Naive thymus-derived CD8-positive, alpha-beta T cell (primary cell): ENCODE measurements at places on chromosomes 1 and 21.
A peak's percentile ranks its signal among the peaks of the same experiment; 100 is the strongest.

DNA sequence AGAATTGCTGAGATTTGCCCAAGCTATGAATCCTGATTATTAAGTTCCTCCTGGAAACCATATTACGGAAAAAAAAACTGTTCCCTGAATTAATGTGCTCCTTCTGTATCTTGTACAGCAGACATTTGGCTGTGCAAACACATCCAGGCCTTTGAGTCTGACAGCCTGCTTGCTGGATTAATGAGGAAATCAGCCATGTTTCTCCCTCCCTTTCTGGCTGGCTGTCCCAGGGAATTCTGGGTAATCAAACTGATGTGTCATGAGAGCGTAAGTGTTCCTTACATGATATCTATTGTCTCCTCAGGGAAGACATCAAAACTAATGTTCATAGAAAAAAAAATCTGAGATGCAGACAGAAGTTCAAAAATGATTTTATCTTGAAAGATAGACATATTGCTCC, 18.8 kb downstream of the PGBD5 start:
- peaks cover 14% of the 10 kb centered on the region for H3K27me3 ChIP-seq
- DNase-seq, result no peak
- H3K36me3 ChIP-seq, result no peaks in the 10 kb centered on the region
- no peak overlapping the region for H3K4me3 ChIP-seq

- H3K4me1 ChIP-seq, result no peaks in the 10 kb centered on the region
- no peak overlapping the region for H3K27ac ChIP-seq
- no peaks in the 10 kb centered on the region for H3K36me3 ChIP-seq
- no peak overlapping the region for H3K4me3 ChIP-seq
Observed at GRCh38 chr1:110308247-110308646, 30.9 kb upstream of the RBM15 start.

- no peak for DNase-seq
- peak overlapping the region; percentile 62 for H3K4me3 ChIP-seq
- H3K27ac ChIP-seq, result peak overlapping the region; percentile 92
- H3K36me3 ChIP-seq, result peaks cover 84% of the 10 kb centered on the region
- H3K4me1 ChIP-seq, result peaks cover 63% of the 10 kb centered on the region
- no peaks in the 10 kb centered on the region for H3K27me3 ChIP-seq
Observed at GRCh38 chr1:167501515-167502191, 16.7 kb downstream of the CD247 start.

DNA sequence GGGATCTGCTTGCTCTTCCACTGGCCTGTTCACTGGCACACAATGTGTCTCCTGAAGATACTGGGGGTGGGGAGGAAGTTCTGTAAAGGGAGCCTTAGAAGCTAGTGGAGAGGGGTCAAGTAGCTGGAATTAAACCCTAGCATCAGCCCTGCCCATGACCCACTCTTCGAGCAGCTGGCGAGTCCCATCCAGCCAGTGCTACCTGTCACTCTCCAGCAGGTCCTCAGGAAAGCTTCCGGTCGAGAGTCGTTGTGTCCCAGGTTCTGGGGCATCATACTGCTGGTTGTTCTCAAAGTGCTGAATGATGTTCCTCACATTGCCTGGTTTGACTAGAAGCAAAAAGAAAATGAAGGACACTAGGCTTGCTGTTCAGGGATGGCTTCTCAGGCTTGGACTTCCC, 30.9 kb downstream of the LRRC71 start:
- peaks cover 45% of the 10 kb centered on the region for H3K36me3 ChIP-seq
- peaks cover 2% of the 10 kb centered on the region for H3K27me3 ChIP-seq
- H3K27ac ChIP-seq, result no peak overlapping the region
- DNase-seq, result no peak

- no peak for DNase-seq
- H3K27me3 ChIP-seq, result peaks cover 7% of the 10 kb centered on the region
- H3K4me1 ChIP-seq, result no peaks in the 10 kb centered on the region
- H3K36me3 ChIP-seq, result no peaks in the 10 kb centered on the region
- H3K4me3 ChIP-seq, result no peak overlapping the region
Observed at GRCh38 chr1:215637041-215637573, 70.0 kb downstream of the KCTD3 start.

DNA sequence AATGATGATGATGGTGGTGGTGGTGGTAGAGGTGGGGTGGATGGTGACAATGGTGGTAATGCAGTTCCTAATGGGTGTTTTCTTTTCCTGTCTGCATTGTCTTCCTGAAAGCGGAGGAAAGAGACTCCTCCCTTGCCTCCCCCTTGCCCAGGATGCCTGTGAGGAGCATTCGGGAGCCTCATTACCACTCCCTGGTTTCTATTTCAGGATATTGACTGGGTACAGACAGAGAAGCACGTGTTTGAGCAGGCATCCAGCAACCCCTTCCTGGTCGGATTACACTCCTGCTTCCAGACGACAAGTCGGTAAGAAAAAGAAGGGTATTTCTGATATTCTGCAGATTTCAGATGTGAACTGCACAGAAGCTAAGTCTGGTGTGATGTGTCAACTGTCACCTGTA, 38.8 kb downstream of the FAAP20 start:
- peaks cover 46% of the 10 kb centered on the region for H3K4me1 ChIP-seq
- no peaks in the 10 kb centered on the region for H3K27me3 ChIP-seq
- no peak overlapping the region for H3K4me3 ChIP-seq
- H3K27ac ChIP-seq, result no peak overlapping the region
- peaks cover 40% of the 10 kb centered on the region for H3K36me3 ChIP-seq
- DNase-seq, result no peak

- H3K27me3 ChIP-seq, result no peaks in the 10 kb centered on the region
- H3K27ac ChIP-seq, result peak overlapping the region; percentile 34
- H3K4me3 ChIP-seq, result no peak overlapping the region
- peaks cover 14% of the 10 kb centered on the region for H3K4me1 ChIP-seq
- no peak for DNase-seq
Observed at GRCh38 chr1:111679541-111679940, 59.7 kb downstream of the INKA2 start.

DNA sequence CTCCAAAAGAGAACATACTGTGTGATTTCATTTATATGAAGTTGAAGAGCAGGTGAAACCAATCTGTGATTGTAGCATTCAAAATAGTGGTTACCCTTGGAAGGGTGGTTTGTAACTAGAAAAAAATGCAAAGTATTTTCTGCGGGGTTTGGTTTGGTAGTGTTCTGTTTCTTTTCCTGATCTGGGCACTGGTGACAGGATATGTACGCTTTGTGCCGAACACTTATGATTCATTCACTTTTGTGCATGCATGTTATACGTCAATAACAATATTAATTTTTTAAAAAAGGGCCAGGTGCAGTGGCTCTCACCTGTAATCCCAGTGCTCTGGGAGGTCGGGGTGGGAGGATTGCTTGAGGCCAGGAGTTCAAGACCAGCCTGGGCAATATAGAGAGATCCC, 63.8 kb downstream of the CD34 start:
- no peak overlapping the region for H3K27ac ChIP-seq
- DNase-seq, result no peak
- H3K4me1 ChIP-seq, result peaks cover 92% of the 10 kb centered on the region
- H3K4me3 ChIP-seq, result no peak overlapping the region

GRCh38 chr1:36760081-36760480, 274.2 kb downstream of the GRIK3 start:
- H3K4me1 ChIP-seq, result no peaks in the 10 kb centered on the region
- no peaks in the 10 kb centered on the region for H3K27me3 ChIP-seq
- no peaks in the 10 kb centered on the region for H3K36me3 ChIP-seq
- no peak overlapping the region for H3K4me3 ChIP-seq
- H3K27ac ChIP-seq, result peak overlapping the region; percentile 28
- no peak for DNase-seq

DNA sequence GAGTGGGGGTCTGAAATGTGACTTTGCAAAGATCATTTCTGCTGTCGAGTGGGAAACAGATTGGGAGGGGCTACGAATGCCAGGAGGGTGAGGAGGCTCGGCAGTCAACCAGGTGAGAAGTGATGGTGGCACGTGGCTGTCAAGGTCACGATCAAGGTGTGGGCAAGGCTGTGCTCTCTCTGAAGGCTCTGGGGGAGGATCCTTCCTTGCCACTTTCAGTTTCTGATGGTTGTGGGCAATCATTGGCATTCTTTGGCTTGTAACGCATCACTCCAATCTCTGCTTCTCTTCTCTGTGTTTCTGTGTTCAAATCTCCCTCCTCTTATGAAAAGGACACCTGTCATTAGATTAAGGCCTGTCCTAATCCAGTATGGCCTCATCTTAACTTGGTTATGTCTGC, 6.1 kb upstream of the SPSB1 start:
- no peak overlapping the region for H3K4me3 ChIP-seq
- peaks cover 28% of the 10 kb centered on the region for H3K4me1 ChIP-seq
- no peaks in the 10 kb centered on the region for H3K27me3 ChIP-seq
- H3K36me3 ChIP-seq, result peaks cover 5% of the 10 kb centered on the region

GRCh38 chr1:247146671-247147070, 25.1 kb downstream of the ZNF124 start:
- DNase-seq, result no peak
- peaks cover 2% of the 10 kb centered on the region for H3K4me1 ChIP-seq
- no peak overlapping the region for H3K4me3 ChIP-seq
- no peak overlapping the region for H3K27ac ChIP-seq

DNA sequence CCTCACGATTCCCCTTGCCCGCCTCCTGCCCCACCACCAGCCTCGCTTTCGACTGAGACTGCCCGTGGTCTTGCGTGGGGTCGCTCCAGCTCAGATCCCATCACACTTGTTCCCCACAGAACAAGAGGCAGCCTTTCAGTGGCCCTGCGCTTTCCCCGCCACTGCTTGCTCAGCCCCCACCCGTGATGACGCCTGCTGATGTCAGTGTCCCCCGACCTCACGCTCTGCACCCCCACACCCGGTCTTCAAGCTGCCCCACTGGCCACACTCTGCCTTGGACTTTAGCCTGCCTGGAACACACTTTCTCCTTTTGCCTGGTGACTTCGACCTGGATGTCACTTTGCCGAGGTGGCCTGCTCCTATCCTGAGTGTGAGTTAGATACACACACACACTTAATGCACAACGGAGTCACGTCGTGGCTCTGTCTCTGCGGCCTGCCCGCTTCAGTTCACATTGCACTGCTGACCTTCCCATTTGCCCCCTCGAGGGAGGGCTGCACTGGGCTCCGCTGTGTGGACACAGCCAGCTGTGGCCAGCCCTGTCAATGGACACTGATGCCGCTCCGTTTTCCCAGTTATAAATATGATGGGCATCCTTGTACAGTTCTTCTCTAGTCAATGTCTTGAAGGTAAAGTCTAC, 13.0 kb downstream of the AGPAT3 start:
- H3K36me3 ChIP-seq, result peaks cover 41% of the 10 kb centered on the region
- H3K4me3 ChIP-seq, result no peak overlapping the region
- DNase-seq, result no peak
- H3K27me3 ChIP-seq, result no peaks in the 10 kb centered on the region
- H3K4me1 ChIP-seq, result peaks cover 41% of the 10 kb centered on the region

GRCh38 chr1:174569240-174569639, 121.5 kb downstream of the GPR52 start:
- no peaks in the 10 kb centered on the region for H3K4me1 ChIP-seq
- H3K4me3 ChIP-seq, result no peak overlapping the region
- H3K27me3 ChIP-seq, result no peaks in the 10 kb centered on the region
- DNase-seq, result no peak
- peaks cover 18% of the 10 kb centered on the region for H3K36me3 ChIP-seq

GRCh38 chr1:241411056-241411775, 54.2 kb upstream of the RGS7 start:
- H3K27ac ChIP-seq, result no peak overlapping the region
- H3K4me1 ChIP-seq, result no peaks in the 10 kb centered on the region
- H3K4me3 ChIP-seq, result no peak overlapping the region
- H3K36me3 ChIP-seq, result no peaks in the 10 kb centered on the region
- no peak for DNase-seq

- no peak for DNase-seq
- H3K4me1 ChIP-seq, result no peaks in the 10 kb centered on the region
- H3K27me3 ChIP-seq, result peaks cover 4% of the 10 kb centered on the region
- H3K4me3 ChIP-seq, result no peak overlapping the region
Observed at GRCh38 chr1:18142471-18142870, 34.9 kb downstream of the IGSF21 start.

DNA sequence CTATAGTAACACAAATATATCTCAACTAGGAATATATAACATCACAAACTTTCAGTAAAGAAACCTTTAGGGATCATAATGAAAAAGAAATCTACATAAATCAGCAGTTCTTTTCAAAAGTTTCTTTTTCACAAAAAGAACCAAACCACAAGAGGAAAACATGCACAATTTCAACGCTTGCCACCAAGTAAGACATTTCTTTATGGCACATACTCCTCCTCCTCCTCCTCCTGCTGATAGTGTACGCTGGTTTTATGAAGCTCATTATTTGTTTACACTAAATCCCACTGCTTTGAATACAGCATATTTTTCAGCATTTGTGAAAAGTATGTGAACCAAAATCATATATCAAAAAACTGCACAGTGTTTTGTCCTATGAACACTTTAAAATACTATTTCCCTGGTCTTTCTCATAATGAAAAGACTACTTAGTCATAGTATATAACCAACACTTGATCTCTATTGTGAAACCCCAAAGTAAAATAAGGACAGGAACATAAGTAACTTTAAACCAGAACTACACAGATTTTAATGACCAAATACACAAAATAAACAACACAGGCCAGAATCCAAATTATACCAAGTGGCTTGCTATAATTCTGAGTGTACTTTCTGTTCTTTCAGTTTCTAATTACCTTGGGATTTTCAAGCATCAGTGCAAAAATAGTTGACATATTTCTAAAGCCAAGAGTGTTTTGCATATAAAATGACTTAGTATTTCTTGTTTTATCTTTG, 184.2 kb downstream of the EIF4G3 start:
- H3K4me3 ChIP-seq, result no peak overlapping the region
- peaks cover 5% of the 10 kb centered on the region for H3K4me1 ChIP-seq
- no peaks in the 10 kb centered on the region for H3K27me3 ChIP-seq
- H3K36me3 ChIP-seq, result no peaks in the 10 kb centered on the region

- peak; percentile 4 for DNase-seq
- peak overlapping the region; percentile 98 for H3K27ac ChIP-seq
- H3K4me1 ChIP-seq, result peaks cover 33% of the 10 kb centered on the region
- no peaks in the 10 kb centered on the region for H3K27me3 ChIP-seq
Observed at GRCh38 chr1:63523738-63524137, 413 bp downstream of the EFCAB7 start.

GRCh38 chr1:12544992-12545391, 73.0 kb downstream of the DHRS3 start:
- H3K4me1 ChIP-seq, result peaks cover 5% of the 10 kb centered on the region
- no peaks in the 10 kb centered on the region for H3K27me3 ChIP-seq
- no peak overlapping the region for H3K4me3 ChIP-seq
- H3K36me3 ChIP-seq, result no peaks in the 10 kb centered on the region
- no peak overlapping the region for H3K27ac ChIP-seq

GRCh38 chr1:23959461-23960290, at the start of gene PNRC2:
Gene PNRC2 (plus strand): TSS chr1:23959828. CDS start chr1:23961458, 1,630 bp downstream.
- H3K4me1 ChIP-seq, result peaks cover 80% of the 10 kb centered on the region
- peaks cover 16% of the 10 kb centered on the region for H3K36me3 ChIP-seq
- peak; percentile 96 for DNase-seq
- H3K27ac ChIP-seq, result peak within 1 kb of the TSS; percentile 100

DNA sequence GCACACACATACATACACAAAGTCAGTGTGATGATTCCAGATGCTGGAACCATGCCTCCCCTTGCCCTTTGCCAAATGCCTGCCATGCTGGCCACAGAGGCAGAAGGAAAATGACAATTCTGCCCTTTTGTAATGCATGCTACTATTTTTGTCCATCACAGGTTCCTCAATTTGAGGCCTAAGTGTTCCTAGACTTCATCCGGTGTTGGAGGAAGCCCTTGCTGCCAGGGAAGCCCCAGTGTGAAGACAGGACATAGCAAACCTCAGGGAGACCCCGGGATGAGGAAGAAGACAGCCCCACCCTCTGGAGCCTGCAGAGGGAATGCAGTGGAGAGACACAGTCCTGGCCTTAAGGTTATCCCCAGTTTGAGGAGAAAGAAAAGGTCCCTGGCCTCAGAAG, 14.4 kb downstream of the PRR9 start:
- no peaks in the 10 kb centered on the region for H3K4me1 ChIP-seq
- H3K36me3 ChIP-seq, result no peaks in the 10 kb centered on the region
- no peak overlapping the region for H3K27ac ChIP-seq
